ENCODE measurements at places on chromosomes 2 and 18.

- no peaks in the 10 kb centered on the region for H3K27me3 ChIP-seq
- H3K4me1 ChIP-seq: no peaks in the 10 kb centered on the region
- H3K27ac ChIP-seq: no peak overlapping the region
- no peaks in the 10 kb centered on the region for H3K36me3 ChIP-seq
- no peak for DNase-seq
Observed at GRCh38 chr2:190043441-190043840, 19.1 kb downstream of the MSTN start.

GRCh38 chr2:199409759-199410529 lies 47.8 kb downstream of the SATB2 start:
- no peaks in the 10 kb centered on the region for H3K36me3 ChIP-seq
- no peak overlapping the region for H3K27ac ChIP-seq
- H3K27me3 ChIP-seq: no peaks in the 10 kb centered on the region
- no peaks in the 10 kb centered on the region for H3K4me1 ChIP-seq
- no peak for DNase-seq

GRCh38 chr18:2910751-2911425 lies 64.1 kb downstream of the EMILIN2 start:
- H3K4me3 ChIP-seq: no peak overlapping the region
- H3K27ac ChIP-seq: no peak overlapping the region
- no peaks in the 10 kb centered on the region for H3K27me3 ChIP-seq
- peaks cover 10% of the 10 kb centered on the region for H3K4me1 ChIP-seq
- no peak for DNase-seq

DNA sequence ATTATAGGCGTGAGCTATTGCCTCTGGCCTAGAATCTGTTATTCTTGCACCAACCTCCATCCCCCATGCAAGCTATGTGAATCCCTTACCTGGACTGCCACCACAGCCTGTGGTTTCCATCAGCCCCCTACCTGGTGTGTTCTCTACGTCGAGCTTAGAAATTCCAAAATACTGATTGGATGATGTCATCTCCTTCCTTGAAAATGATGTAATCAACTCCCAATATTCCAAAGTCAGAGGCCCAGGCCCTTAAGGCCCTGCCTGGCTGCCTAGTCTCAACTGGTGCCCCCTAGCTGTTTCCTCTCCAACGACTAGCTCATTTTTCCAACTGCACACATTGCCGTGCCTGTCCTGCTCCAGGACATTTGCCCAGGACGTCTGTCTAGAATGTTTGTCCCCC lies 41.3 kb upstream of the GBX2 start:
- no peak overlapping the region for H3K27ac ChIP-seq
- DNase-seq: no peak
- H3K4me1 ChIP-seq: no peaks in the 10 kb centered on the region
- no peaks in the 10 kb centered on the region for H3K27me3 ChIP-seq
- no peaks in the 10 kb centered on the region for H3K36me3 ChIP-seq
- H3K4me3 ChIP-seq: no peak overlapping the region

GRCh38 chr2:186907897-186908296 lies 58.9 kb upstream of the ZSWIM2 start:
- no peak overlapping the region for H3K27ac ChIP-seq
- DNase-seq: no peak
- no peaks in the 10 kb centered on the region for H3K4me1 ChIP-seq
- H3K4me3 ChIP-seq: no peak overlapping the region
- no peaks in the 10 kb centered on the region for H3K36me3 ChIP-seq

- no peaks in the 10 kb centered on the region for H3K4me1 ChIP-seq
- no peaks in the 10 kb centered on the region for H3K27me3 ChIP-seq
- no peak for DNase-seq
- no peak overlapping the region for H3K27ac ChIP-seq
- no peak overlapping the region for H3K4me3 ChIP-seq
- no peaks in the 10 kb centered on the region for H3K36me3 ChIP-seq
Observed at GRCh38 chr18:76314496-76314895, 180.5 kb downstream of the ZNF516 start.

DNA sequence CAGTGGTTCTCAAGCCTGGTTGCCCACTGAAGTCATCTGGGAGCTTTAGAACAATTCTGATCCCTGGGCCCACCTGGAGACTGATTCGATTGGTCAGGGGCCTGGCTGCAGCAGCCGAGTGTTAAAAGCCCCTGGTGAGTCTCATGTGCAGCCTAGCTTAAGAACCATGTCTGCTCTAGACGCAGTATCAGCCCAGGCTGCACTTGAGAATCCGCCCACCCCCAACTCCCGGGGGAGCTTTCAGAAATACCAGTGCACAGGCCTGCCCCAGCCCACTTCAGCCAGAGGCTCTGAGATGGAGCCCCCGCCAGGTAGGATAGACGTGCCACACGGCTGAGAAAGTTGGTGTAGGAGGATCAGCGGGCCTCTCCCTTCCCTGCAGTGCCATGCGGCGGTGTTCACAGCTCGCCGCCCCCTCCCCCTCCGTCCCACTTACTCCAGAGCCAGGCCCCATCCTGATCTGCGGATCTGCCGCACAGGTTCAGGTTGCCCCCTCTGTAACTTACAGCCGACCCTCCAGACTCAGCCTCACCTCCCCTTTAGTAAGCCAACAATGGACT lies 209.0 kb upstream of the RAB12 start:
- DNase-seq: no peak
- H3K27ac ChIP-seq: no peak overlapping the region
- no peak overlapping the region for H3K4me3 ChIP-seq

- no peak for DNase-seq
- no peaks in the 10 kb centered on the region for H3K27me3 ChIP-seq
- H3K27ac ChIP-seq: no peak overlapping the region
- H3K4me3 ChIP-seq: no peak overlapping the region
Observed at GRCh38 chr2:101135412-101136296, 15.5 kb downstream of the TBC1D8 start.

DNA sequence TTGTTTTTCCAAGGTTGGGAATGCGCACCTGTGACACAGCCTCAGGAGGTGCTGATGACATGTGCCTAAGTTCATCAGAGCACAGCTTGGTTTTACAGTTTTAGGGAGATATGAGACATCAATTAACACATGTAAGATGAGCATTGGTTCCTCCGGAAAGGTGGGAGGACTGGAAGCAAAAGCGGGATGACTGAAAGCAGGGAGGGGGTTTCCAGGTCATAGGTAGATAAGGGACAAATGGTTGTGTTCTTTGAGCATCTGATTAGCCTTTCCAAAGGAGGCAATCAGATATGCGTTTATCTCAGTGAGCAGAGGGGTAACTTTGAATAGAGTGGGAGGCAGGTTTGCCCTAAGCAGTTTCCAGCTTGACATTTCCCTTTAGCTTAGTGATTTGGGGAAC lies 26.3 kb downstream of the CAPG start:
- no peaks in the 10 kb centered on the region for H3K4me1 ChIP-seq
- H3K36me3 ChIP-seq: peaks cover 3% of the 10 kb centered on the region
- no peak overlapping the region for H3K4me3 ChIP-seq
- H3K27ac ChIP-seq: no peak overlapping the region
- H3K27me3 ChIP-seq: no peaks in the 10 kb centered on the region

DNA sequence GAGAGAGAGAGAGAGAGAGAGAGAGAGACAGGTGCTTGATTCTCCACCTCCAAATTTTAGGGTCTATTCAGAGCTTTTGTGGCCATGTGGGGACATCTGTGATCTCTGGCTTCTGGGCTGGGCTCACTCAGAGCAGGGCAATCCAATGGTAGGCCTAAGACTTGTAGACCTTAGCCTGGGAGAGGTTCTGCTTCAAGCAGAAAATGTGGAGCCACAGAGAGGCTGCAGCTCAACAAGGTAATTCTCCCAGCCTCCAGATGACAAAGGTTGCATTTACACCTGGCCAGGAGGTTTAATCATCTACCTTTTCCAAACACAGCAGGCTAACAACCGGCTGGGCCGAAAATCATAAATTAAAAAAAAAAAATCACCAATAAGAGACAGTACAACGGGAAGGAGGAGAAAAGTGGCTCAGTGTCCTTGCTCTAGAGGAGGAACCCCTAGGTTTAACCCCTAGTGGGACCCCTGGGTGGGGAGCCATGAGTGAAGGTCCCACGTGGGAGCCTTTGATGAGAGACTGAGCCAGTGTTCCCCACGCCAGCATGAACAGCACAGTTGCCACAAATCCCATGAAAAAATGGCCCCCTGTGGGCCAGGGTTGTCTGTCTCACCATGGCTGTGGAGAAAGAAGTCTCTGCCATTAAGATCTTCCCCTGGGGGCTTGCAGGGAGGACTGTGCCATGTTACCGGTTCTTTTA lies 124.0 kb upstream of the GATA6 start:
- H3K27ac ChIP-seq: no peak overlapping the region
- no peaks in the 10 kb centered on the region for H3K4me1 ChIP-seq

DNA sequence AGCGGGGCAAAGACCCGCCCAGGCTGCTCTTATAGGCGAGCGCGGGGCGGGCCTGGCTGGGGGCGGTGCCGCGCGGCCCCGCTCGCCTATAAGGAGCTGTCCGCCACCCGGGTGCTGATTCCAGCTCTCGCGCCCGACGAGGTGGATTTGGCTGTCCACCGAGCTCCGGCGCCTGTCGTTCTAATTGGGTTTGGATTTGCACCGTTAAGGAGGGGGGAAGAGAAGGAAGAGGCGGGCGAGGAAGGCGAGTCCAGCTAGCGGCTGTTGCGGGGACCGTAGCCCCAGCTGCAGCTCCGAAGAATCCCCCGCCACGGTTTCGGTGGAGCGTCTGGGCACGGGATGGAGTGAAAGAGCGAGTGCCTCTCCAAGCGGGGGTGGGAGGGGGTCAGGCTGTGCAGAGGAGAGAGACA lies at the start of gene CNTNAP5:
Gene CNTNAP5, plus strand, starts transcription at position 117 of the 410 bp plus-strand sequence. CDS start 364 bp downstream, outside the sequence.
- no peaks in the 10 kb centered on the region for H3K36me3 ChIP-seq
- H3K27me3 ChIP-seq: peaks cover 16% of the 10 kb centered on the region
- H3K27ac ChIP-seq: no peak within 1 kb of the TSS
- peak; percentile 89 for DNase-seq

- no peaks in the 10 kb centered on the region for H3K27me3 ChIP-seq
- no peak overlapping the region for H3K4me3 ChIP-seq
- DNase-seq: no peak
- no peaks in the 10 kb centered on the region for H3K4me1 ChIP-seq
Observed at GRCh38 chr2:82275599-82275998, 1971.0 kb upstream of the LRRTM1 start.

- no peaks in the 10 kb centered on the region for H3K4me1 ChIP-seq
- H3K27ac ChIP-seq: no peak overlapping the region
- no peak overlapping the region for H3K4me3 ChIP-seq
- H3K27me3 ChIP-seq: no peaks in the 10 kb centered on the region
Observed at GRCh38 chr2:107698861-107699260, 127.8 kb upstream of the RGPD4 start.

- no peaks in the 10 kb centered on the region for H3K36me3 ChIP-seq
- H3K27ac ChIP-seq: no peak overlapping the region
- no peaks in the 10 kb centered on the region for H3K4me1 ChIP-seq
- no peaks in the 10 kb centered on the region for H3K27me3 ChIP-seq
- DNase-seq: no peak
- H3K4me3 ChIP-seq: no peak overlapping the region
Observed at GRCh38 chr2:154264024-154264423, 392.3 kb downstream of the GALNT13 start.

DNA sequence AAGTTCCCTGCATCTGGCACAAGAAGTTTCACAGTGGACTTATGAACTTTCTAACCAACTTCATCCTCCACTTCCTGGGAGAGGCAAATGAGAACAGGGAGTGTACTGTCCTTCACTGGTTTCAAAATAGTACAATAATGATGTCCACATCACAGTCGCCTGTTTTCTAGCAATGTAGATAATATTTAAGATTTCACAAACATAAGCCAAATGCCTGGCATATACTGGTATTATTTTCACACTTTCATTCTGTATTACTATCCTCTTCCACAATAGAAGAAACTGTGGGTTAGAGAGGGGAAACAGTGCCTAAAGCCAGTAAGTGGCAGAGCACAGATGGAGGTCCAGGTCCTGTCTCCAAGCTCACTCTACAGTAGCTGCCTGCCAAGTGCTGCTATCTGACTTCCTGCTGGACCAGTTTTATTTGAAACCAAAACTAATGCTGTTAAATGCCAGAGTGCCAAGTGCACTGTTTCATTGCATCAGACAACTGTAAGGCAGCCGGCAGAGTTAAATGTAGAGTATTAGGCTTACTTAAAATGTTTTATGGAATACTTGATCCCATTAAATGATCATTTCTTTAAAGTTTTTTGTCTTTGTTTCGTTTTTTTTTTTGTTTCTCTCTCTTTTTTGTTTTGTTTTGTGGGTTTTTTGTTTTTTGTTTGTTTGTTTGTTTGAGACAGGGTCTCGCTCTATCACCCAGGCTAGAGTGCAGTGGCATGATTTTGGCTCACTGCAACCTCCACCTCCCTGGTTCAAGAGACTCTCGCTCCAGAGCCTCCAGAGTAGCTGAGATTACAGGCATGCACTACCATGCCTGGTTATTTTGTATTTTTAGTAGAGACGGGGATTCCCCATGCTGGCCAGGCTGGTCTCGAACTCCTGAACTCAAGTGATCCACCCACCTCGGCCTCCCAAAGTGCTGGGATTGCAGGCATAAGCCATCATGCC lies 15.1 kb downstream of the COBLL1 start:
- no peaks in the 10 kb centered on the region for H3K27me3 ChIP-seq
- DNase-seq: no peak
- no peak overlapping the region for H3K4me3 ChIP-seq
- H3K4me1 ChIP-seq: peaks cover 15% of the 10 kb centered on the region

GRCh38 chr2:159026170-159026569 lies 57.7 kb downstream of the TANC1 start:
- H3K4me1 ChIP-seq: peaks cover 22% of the 10 kb centered on the region
- H3K4me3 ChIP-seq: no peak overlapping the region
- H3K36me3 ChIP-seq: no peaks in the 10 kb centered on the region
- no peak overlapping the region for H3K27ac ChIP-seq

GRCh38 chr2:44077942-44078511 lies 82.2 kb upstream of the LRPPRC start:
- H3K36me3 ChIP-seq: no peaks in the 10 kb centered on the region
- no peaks in the 10 kb centered on the region for H3K27me3 ChIP-seq
- no peaks in the 10 kb centered on the region for H3K4me1 ChIP-seq
- no peak for DNase-seq

DNA sequence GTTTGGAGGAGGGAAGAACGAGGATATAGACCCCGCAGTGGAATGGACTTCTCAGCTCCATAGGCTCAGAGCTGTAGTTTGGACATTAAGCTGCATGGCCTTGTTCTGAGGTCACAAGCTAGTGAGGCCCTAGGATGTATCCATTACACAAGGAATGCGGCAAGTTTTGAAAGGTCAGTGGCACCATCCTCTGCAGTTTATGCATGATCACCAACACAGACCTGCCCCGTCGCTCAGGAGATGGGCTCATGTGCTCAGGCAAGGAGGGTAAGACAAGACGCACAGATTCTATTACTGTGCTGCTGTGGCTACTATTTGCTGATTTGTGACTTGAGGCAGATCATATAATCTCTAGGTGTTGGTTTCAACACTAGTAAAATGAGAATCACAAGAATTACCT lies 110.9 kb downstream of the FAM161A start:
- H3K4me1 ChIP-seq: no peaks in the 10 kb centered on the region
- DNase-seq: no peak
- H3K27me3 ChIP-seq: no peaks in the 10 kb centered on the region

- peaks cover 30% of the 10 kb centered on the region for H3K4me1 ChIP-seq
- no peak overlapping the region for H3K27ac ChIP-seq
- H3K27me3 ChIP-seq: no peaks in the 10 kb centered on the region
- no peaks in the 10 kb centered on the region for H3K36me3 ChIP-seq
Observed at GRCh38 chr2:181462033-181462432, 4.8 kb downstream of the ITGA4 start.

Measured in upper lobe of left lung (tissue), 6 donors.